ENCODE measurements at places on chromosomes 7 and 10.

- no peak for DNase-seq
Observed at GRCh38 chr10:132562177-132562915, 24.8 kb downstream of the INPP5A start.

DNA sequence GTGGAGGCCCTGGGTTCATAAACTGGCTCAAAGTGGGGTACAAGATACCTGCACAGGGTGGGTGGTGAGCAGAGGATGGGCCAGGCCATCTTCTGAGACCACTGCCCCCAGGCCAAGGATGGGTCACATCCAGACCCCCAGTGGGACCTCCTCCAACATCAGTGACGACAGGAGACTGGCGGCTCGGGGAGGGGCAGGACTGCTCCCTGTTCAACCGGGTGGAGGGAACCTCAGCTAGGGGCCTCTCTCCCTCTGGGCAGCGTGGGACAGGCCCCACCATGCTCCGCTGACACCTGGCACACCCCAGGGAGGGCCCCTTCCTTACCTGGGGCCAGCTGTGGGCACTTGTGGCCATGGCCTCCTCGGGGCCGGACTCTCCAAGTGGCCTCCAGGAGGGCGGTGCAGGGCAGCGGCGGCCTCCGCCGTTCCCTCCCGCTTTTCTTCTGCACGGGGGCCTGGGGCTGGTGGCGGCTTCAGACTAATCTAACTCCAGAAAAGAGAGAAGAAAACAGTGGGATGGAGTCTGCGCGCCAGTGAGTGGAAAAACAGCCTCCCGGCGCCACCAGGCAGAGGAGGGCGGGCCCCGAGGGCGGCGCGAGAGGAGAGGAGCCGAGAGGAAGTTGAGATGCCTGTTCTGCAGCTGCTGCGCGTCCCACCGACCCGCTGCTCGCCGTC, at the start of gene CALHM2:
CALHM2 (minus strand) TSS at position 540 of the 675 bp plus-strand sequence. CDS start 2,429 bp downstream, outside the sequence.
- DNase-seq: no peak

DNA sequence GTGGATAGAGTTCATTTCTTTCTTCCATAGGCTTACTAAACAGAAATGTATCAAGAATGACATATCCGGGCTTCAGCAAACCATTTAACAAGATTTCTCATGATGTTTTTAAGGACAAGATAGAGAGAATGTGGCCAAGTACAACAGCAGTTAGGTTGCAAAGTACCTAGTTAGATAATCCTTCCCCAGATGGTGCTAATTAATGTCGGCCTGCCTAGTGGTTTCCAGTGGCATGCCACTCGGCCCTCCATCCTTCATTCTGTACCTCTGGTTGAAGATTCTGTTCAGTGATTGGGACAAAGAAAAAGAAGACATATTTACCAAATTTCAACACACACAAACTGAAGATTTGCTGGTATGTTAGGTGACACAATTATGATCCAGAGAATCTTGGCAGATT, 212.1 kb downstream of the MACC1 start:
- DNase-seq: no peak

GRCh38 chr10:81871558-81871957, 3.4 kb upstream of the NRG3 start:
- no peak for DNase-seq

GRCh38 chr7:74627661-74628411, 29.7 kb upstream of the GTF2I start:
- DNase-seq: no peak

- DNase-seq: no peak
Observed at GRCh38 chr7:117119192-117119924, 166.1 kb downstream of the ST7 start.

DNA sequence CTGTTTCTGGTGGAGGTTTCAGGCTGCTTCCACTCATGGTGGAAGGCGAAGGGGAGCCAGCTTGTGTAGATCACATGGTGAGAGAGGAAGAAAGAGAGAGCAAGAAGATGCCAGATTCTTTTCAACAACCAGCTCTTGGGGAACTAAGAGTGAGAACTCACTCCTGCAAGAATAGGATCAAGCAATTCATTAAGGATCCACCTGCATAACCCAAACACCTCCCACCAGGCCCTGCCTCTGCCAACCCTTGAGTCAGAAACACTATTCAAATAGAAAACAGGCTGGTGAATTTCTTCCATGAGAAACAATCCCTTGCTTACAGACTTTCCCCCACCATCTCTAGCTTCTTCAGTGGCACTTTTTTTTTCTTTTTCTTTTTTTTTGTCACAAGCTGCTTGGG, 317.2 kb downstream of the GPR158 start:
- DNase-seq: no peak

- DNase-seq: no peak
Observed at GRCh38 chr7:22724861-22725260, 2.1 kb upstream of the IL6 start.

- no peak for DNase-seq
Observed at GRCh38 chr7:149226840-149227494, 12.5 kb upstream of the ZNF212 start.

DNA sequence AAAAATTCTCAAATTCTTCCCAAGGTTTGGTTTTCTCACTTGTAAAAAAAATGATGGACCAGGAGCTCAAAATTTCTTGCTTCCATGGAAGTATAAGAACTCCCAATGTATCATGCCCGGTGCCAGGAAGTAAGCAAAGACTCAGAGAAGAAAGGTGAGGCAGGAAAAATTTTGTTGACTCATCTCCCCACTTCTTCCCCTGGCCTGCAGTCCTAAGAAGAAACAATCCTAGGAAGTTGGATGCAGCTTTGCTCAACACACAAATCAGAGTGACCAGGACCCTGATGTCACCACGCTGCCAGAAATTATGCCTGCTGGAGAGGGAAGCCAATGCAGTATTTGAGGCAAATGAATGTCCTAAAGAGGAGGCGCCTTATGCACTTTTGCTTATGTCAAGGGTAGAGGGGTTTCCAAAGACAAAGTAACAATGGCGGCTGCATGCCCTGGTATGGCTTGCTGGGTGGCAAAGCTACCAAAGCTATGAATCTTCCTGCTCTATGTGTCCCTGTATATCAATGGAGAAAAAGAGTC, 163.6 kb downstream of the NEURL1 start:
- DNase-seq: no peak

DNA sequence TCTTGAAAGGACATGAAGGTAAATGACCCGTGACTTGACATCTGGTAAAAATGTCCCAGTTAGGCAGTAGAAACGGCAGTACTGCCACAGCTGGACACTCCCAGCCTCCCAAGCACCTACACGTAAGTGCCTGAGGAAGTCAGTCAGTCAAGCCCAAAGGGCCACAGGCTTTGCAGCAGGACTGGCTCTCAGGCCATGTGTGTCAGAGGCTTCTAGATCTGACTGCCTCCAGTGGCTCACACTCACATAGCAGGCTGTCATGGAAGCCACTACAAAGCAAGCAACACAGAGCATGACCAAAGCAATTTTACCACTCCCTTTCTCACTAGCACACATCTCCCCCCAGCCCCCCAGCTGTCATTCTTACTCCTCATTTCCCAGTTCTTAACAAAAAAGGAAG, 17.8 kb upstream of the CCNJ start:
- DNase-seq: no peak

DNA sequence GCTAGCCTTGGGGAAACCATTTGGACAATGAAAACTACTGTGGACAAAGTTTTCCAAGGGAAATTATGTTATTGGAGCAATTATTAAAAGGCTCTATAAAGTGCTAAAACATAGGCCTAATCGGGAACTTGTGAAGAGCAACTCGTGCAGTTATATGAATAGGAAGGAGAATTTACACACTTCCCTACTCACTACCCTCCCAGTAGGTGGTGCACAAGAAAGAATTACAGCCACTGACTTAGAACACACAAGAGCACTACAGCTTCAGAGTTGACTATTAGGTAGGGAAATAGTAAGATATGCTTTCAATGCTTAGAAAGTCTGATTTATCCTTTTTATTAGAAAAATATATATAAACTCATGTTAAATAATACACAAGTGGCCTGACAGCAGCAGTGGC, 47.2 kb downstream of the GSAP start:
- no peak for DNase-seq

GRCh38 chr7:73973091-73973490, 54.9 kb upstream of the ELN start:
- no peak for DNase-seq

- no peak for DNase-seq
Observed at GRCh38 chr7:15389073-15389472, 172.7 kb downstream of the AGMO start.

GRCh38 chr10:76195654-76196390, 764.4 kb downstream of the LRMDA start:
- no peak for DNase-seq

DNA sequence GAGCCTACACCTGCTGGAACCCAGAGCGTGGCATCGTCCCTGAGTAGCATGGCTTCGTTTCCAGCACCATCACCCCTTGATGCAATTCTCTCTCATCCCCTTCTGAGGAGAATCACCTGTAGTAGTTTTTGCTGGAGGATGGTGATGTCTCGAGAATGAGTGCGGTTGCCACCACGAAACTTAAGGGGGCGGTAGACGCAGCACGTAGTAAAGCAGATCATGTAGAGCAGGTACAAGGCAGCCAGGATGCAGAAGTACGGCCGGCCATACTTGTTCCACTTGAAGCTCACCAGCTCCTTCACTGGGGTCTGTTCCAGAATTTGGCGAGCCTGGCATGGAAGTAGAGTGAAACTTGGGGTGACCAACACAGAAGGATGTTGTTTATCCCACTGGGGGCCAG, 8.1 kb downstream of the TRPV5 start:
- DNase-seq: no peak

GRCh38 chr10:5560817-5561703, 36.3 kb downstream of the CALML3 start:
- DNase-seq: no peak

DNA sequence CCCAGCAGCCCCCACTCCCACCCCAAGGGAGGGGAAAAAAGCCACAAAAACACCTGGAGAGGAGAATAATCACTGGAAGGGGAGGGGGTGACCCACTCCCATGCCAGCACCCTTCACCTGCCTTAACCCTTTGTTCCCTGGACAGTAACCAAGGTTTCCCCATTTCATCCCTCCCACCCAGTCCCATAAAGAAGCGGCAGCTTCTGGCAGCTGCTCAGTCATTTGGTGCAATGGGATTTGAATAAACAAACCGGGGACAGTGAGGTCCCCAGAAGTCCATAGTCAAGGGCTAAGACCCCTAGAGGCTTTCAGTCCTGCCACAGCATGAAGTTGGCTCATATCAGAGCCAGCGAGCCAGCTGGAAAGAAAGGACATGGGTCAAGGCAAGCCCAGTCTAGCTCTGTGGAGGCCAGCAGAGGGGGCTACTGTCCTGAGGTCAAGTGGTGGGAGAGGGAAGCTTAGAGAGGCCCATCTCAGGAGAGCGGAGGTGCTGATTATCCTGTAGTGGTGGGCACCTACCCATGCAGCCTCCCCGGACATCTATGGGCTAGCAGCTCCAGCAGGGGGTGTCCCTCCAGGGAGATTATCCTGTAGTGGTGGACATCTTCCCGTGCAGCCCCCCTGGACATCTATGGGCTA, 58.9 kb upstream of the LBX1 start:
- DNase-seq: peak; percentile 90

DNA sequence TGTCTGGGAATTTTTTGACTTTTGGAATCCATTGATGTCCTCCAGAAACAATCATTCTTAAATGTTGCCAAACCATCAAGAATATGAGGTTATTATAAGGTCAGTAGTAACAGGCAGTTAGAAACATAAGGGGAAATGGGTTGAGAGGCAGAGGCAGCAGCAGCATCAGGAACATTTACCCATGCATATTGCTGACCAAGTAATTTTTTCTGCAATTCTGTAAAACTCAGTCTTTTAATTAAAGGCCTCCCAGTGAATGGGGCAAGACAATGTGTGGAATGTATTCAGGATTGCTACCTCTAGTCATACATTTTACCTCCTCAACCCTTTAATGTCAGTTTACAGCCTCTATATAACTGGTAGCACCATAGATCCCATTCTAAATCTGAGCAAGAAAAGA, 66.5 kb upstream of the SKAP2 start:
- no peak for DNase-seq

DNA sequence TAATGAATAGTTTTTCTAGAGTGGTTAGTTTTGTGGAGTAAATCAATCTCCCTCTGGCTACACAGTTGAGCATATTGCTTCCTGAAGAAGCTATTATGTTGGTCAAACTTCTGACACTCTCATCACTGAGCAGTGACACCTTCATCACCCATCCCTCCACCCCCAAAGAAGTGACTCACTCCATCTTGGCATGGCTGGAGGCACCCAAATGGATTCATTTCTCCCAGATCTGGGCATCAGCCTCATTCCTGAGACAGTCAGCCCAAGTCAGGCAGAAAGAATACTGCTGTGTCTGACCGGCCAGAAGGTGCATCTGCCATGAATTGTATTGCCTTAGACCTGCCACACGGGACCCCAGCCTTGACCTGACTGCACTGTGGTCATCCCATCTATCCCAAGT, 117.0 kb upstream of the HABP2 start:
- DNase-seq: no peak

DNA sequence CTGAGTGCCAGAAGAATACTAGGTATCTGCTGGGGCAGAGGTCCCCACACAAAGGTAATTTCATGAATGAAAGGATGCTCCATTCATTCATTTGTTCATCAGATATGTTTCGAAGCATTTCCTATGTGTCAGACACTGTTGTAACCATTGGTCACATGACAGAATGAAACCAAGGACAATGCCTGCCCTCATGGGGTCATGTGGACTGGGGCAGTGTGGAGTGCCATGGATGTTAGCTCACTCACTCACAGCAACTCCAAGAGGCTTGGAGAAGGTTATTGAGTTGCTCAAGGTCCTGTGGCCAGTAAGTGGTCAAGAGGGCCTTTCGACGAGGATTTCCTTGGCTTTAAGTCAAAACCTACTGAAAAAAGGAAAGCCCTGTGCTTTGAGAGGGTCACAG, 223.5 kb downstream of the ARHGAP12 start:
- no peak for DNase-seq

DNA sequence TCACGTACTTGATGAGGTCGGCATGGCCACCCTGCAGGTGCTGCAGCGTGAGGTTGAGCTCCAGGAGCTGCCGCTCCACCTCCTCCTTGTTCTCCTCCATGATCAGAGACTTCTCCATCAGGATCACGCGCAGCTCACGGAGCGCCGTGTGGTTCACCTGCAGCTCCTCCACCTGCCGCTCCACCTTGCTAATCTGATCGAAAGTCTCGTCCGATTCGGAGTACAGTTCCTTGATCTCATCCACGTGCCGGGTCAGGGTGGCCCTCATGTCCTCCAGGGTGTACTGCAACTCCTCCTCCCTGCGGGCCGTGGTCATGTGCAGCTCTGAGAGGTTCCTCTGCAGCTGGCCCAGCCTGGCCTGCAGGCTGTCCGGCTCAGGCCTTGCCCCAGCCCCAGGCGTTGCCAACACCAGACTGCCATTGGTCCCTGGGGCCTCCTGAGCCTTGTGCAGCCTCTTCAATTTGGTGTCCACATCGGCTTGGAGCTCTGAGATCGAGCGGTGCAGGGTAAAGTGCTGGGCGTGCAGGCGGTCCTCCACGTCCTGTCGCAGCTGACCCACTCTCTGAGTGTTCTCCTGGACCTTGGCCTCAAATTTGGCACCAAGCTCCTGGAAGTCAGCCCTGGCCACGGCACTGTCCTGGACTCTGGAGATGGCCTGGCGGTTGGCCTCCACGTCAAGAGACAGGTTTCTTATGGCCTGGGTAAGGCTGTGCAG, 13.9 kb downstream of the MMRN2 start:
- DNase-seq: no peak

All from 8988T (cell line).